GM12892 (cell line): ENCODE measurements at places on chromosomes 2 and 18.

DNA sequence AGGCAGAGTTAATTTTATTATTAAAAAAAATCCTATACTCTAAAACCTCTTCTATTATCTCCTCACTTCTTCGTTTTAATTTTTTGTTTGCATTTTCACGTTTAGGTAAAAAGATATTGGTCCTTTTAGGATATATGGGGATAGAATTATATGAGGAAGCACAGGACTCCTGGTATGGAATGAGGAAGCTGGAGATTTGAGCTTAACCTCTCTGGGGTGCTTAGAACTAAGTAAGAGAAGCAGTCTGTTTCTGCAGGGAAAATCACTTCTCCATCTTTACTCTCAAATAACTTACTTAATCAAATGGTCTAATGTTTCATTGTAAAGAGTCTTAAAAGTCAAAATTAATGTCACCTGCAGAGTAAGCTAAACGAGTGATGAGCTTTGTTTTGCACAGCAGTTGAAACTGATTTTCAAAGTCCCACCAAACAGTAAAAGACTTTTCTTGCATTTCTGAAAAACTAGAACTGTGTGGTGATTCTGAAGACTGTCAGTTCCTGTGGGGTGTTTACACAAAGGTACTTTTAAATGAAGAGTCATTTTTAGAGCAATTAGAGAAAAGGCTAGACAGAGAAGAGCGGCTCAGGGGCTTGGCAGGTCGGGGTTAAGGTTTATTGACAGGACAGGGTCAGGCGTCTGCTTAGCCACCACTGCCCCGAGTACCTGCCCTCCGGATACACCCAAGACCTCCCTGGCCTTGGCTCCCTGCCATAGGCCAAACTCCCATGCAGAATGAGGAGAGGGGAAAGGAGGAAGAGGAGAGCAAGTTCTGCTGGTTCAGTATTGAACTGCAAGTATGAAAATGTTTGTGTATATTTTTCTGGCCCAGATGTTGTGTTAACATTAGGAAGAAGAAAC, 21.6 kb downstream of the METAP1D start:
- DNase-seq = no peak

DNA sequence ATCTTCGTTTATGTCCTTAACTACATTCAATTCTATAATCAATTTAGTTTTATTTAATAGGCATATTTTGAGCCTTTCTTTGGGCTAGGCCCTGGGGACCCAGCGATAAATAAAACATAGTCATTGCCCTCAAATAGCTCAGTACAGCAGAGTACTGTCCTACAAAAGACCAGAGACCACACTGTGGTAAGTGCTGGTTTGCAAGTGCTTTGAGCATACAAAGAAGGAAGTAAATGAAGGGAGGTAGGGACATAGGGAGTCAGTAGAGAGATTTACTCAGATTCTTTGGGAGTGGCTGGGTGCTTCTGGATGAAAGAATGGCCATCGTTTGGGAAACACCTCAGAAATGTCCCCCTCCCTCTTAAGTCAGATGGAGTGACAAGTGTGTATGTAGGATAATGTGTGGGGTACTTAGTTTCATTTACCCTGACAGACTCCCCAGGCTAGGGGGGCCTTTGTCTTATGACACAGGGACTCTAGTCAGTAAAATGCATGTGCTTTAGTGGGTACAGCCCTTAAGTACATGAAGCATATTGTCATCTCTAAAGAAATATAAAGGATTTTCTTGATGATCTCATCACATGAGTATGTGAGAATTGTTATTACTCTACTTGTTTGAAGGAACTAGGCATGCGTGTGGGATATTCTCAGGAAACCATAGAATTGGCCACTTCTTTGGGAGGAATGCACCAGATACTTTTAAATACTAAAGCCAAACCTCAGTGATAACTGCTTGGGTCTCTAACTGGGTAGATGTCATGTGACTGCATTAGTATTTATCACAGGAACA, 35.1 kb downstream of the MAPRE2 start:
- DNase-seq = no peak

- no peak for DNase-seq
Observed at GRCh38 chr2:29462293-29462692, 347.1 kb downstream of the CLIP4 start.

DNA sequence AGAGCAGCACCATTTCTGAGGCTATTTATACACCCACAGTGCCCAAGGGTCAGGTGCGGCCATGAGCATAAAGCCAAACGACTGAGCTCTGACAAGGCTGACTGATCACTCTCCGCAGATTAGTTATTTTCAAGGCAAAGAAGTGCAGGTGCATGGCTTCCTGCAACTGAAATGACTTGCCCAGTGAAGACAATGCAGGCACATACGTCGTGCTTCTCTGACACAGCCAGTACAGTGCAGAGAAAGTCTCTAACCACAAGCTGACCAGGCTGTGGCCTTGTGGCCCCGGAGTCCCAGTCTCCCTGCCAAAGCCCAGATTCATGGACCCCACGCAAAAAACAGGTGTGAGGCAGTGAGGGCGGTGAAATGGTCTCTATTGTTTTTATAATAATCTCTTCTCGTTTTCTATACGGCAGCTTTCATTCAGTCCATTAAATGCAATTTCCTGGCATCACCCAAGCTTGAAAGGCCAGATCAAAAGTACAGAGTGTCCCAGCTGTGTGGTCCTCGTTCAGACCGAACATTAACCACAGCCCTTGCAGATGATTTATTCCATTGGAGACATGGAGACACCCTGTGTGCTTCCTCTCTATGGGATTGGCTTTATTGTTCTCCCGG, 447.0 kb upstream of the ID2 start:
- DNase-seq = no peak
